ENCODE measurements at places on chromosomes 16 and 17.

DNA sequence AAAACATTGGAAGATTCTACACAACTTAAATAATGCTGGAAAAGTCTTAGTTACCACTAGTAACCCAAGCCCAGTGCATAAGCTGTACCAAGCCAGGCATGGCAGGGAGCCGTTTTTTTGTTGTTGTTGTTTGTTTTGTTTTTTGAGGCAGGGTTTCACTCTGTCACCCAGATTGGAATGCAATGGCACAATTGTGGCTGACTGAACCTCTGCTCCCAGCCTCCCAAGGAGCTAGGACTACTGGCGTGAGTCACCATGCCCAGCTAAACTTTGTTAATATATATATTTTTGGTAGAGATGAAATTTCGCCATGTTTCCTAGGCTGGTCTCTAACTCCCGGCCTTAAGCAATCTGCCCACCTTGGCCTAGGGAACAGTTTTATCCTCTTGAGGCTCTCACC, 564 bp upstream of the TMIGD1 start:
- no peak for DNase-seq

GRCh38 chr17:333626-334396, 18.8 kb downstream of the RPH3AL start:
- DNase-seq, result peak; percentile 33

DNA sequence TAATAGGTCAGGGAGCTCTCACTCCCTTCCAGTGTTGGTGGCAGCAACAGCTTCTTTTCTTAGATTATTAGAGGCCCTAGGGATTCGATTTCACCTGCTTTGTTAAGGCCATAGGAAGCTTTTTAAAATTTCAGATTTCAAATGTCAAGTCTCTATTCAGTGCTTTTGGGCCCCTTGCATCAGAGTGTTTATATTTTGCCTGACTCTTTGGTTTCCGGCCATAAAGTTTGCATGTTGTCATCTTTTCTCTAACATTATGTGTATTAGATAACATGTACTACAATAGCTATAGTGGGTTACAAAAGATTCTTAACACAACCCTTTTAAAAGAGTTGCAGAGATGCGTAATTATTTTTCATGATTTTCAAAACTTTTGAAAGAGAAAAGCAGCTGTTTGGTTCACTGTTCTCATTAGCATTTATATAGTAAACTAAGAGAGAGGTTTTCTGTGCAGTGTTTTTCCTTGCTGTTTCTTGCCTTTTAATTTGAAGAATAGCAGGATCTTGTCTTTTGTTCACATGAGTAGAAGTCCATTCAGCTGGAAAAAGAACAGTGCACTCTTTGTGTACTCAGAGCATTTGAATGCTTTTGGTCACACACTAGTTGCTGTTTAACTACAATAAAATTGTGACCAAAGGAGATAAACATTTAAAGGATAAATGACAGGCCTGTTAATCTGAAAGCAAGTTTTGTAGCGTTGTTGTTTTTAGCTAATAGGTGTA, 52.5 kb downstream of the FTO start:
- DNase-seq, result peak; percentile 100

DNA sequence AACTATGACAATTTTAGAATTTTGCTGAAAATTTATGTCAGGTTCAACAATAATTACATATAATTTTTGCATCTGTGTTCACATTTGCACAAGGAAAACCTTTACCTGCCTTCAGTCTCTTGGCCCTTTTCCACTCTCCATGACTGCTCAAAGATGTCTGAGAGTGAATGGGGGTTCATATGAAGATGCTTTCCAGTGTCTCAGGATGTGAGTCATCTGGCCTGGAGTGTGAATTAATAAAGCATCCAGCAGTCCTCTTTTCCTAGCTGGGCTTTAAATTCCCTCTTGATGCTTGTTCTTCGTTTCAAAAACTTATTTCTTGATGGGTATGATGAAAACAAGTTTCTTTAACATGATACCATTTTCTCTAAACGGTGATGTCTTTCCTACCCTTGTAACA, 99.9 kb downstream of the CDK5R1 start:
- no peak for DNase-seq

DNA sequence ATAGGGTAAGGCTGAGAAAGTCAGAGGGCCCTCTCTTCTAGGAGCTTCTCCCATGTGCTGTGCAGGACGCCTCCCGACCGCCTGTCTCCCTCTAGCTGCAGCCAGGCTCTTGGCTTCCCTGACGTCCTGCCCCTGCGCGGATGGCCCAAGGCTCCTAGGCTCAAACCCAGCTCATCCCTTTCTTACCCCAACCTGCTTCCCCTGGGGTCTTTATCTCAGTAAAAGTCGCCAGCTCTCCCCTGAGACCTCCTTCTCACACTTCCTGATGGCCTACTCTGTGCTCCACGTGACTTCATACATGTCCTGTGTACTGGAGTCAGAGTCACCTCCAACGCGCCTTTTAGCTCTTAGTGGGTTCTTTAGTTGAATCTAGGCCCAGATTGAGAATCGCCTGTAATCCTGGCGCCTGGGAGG, 1.1 kb upstream of the ZNF747 start:
- peak; percentile 76 for DNase-seq

GRCh38 chr16:51641191-51641765, 490.2 kb upstream of the SALL1 start:
- DNase-seq, result no peak

DNA sequence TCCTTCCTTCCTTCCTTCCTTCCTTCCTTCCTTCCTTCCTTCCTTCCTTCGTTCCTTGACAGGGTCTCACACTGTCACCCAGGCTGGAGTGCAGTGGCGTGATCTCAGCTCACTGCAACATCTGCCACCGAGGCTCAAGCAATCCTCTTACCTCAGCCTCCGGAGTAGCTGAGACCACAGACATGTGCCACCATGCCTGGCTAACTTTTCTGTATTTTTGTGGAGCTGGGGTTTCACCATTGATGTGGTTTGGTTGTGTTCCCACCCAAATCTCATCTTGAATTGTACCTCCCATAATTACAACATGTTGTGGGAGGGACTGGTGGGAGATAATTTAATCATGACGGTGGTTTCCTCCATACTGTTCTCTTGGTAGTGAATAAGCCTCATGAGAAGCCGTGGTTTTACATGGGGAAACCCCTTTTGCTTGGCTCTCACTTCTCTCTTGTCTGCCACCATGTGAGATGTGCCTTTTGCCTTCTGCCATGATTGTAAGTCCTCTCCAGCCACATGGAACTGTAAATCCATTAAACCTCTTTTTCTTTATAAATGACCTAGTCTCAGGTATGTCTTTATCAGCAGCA, 90.3 kb upstream of the MPHOSPH6 start:
- DNase-seq, result no peak

DNA sequence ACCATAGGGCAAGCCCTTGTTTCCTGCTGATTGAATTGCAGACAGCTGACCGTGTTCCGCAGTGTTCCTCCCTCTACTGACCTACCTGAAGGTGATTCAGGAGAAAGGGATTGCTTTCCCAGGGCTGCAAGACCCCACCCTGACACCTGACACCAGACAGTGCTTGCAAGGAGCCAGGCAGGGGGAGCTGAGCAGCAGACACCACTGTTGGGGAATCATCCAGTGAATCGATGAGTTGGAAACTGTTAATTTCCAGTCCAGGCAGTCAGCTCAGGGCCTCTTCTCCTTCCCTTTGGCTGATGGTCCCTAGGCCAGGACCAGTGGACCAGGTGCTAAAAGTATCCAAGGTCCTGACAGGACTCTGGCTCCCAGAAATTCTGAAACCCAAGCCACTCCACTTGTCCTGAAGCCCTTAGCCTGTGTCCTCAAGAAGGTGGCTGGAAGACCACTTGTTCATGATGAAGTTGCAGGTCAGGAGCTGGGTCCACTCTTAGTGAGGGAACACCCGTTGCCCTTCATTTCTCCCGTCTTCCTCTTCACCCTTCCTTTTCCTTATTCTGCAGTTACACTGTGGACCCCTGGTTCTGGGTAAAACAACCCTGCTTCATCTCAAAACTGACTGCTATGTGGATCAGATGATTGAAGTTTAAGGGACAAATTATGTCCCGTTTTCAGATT, 9.5 kb upstream of the UNK start:
- DNase-seq, result no peak

DNA sequence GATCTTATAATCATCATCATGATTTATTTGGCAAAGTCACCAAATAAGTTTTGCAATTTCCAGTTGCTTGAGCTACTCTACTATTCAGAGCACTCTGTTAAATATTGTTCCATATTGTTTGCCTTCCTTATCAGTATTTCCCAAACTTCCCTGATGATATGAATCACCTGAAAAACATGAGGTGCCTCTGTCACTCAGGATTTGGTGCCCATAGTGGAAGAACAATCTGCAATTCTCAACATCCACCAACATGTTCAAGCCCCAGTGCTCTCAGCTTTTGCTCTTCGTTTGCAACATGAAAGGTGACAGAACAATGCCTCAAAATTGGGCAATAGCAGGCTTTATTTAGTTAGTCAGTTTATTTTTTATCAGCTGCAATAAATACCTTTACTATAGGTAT, 28.6 kb upstream of the WSB1 start:
- no peak for DNase-seq

DNA sequence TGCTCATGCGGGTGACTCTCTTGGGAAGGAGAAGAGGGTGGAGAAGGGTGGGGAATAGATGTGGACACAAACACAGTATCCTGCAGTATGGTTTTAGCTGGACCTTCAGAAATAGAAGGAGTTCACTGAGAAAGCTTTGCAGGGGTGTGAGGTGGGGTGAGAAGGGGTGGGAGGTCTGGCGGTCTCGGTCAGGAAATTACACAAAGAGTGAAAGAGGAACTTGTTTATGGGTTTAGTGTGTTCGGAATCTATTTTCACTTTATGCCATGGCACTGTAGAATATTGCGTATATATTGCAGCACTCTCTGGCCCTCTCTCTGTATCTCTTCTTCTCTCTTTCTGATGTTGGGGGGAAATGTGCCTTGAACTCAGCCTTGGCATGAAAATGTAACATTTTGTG, 148.2 kb upstream of the GOT2 start:
- DNase-seq, result no peak

DNA sequence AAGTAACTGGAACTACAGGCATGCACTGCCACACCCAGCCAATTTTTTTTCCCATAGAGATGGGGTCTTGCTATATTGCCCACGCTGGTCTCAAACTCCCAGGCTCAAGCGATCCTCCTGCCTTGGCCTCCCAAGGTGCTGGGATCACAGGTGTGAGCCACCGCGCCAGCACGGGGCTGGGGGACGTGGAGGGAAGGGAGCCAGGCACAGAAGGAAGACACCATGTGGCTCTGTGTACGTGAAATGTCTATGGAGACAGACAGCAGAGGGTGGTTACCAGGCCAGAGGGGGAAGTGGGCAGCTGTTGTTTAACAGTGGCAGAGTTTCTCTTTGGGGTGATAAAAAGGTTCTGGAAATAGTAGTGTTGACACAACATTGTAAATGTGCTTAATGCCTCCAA, 4.6 kb upstream of the PIEZO1 start:
- no peak for DNase-seq

DNA sequence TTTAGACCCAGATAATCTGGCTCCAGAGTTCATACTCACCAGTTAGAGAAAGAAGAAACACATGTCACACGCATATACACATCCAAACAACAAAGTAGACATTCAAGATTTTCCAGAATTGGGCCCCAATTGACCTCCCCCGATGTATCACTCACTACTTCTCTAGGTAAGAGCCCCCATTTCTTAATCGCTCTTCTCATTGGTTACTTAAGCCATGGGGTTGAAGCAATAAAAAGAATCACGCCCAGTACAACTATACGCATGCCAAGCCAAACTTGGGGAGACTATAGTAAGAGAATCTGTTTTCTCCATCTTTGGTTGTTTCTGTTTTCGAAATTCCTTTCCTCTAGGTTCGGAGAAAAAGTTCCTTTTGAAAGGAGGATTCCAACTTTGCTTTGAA, 565 bp downstream of the DDX52 start:
- DNase-seq, result no peak

DNA sequence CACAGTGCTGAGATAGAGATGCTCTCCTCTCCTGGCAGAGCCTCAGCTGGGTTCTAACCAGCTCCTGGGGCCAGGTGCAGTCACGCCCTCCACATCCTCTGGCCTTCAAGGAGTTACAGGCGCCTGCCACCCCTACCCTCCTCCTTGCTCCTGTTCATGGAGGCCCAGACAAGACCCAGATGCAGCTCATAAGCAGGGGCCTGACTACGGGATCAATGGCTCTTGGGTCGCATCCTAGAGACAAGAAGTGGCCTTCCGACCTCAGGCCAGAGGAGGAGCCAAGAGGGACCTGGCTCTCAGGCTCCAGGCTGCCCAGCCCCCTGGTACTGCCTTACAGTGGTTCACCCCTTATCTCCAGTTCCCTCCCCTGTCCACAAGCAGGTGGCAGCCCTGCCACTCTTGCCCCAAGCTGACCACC, 23.0 kb downstream of the ARHGAP27 start:
- DNase-seq, result no peak

- no peak for DNase-seq
Observed at GRCh38 chr17:48486557-48486956, 44.3 kb downstream of the HOXB1 start.

- no peak for DNase-seq
Observed at GRCh38 chr16:71338632-71339031, 19.9 kb upstream of the CALB2 start.

GRCh38 chr16:28300327-28300726, 8.0 kb downstream of the SBK1 start:
- no peak for DNase-seq

- no peak for DNase-seq
Observed at GRCh38 chr16:85129876-85130704, 17.8 kb upstream of the CIBAR2 start.

DNA sequence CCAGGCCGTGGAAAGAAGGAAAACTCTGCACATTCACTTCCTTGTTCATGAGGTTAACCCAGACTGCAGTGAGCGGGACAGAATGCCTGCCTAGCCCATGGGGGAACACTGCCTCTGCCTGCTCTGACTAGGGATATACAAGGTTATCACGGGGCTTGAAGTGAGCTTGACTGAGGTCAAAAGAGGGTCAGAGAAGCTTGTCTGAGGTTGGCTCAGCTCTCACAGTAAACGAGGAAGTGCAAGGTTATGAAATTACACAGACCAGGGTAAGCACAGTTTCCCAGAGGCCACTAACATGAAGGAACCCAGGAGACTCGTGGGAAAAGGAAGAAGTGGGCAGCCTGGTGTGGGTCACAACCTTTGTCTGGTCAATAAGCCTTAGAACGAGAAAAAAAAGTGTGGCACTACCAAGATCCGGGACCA, 28.7 kb downstream of the HIC1 start:
- DNase-seq, result no peak

DNA sequence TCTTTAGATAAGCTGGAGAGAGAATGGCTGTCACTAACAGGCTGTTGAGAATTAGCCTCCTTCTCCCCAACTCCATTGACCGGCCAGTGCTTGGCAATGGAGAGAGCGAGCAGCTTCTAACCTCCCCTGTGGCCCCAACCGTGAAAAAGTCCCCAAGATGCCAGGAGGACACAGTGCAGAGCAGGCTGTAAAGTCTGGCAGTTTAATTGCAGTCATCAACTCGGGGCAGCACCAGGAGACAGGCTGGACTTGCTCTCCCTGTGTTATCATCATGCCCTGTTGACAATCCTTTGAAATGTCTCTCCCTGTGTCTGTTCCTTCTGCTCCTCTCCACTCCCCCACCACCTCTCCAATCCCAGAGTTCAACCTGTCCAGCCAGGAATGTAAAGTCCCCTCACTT, 705 bp upstream of the CDRT4 start:
- DNase-seq, result no peak

GRCh38 chr16:14320406-14320805, 249.3 kb downstream of the MRTFB start:
- DNase-seq, result no peak

Measured in HAP-1 (cell line).